ENCODE measurements at places on chromosomes 7 and 10.

- DNase-seq = no peak
Observed at GRCh38 chr10:66538908-66539307, 386.9 kb upstream of the LRRTM3 start.

DNA sequence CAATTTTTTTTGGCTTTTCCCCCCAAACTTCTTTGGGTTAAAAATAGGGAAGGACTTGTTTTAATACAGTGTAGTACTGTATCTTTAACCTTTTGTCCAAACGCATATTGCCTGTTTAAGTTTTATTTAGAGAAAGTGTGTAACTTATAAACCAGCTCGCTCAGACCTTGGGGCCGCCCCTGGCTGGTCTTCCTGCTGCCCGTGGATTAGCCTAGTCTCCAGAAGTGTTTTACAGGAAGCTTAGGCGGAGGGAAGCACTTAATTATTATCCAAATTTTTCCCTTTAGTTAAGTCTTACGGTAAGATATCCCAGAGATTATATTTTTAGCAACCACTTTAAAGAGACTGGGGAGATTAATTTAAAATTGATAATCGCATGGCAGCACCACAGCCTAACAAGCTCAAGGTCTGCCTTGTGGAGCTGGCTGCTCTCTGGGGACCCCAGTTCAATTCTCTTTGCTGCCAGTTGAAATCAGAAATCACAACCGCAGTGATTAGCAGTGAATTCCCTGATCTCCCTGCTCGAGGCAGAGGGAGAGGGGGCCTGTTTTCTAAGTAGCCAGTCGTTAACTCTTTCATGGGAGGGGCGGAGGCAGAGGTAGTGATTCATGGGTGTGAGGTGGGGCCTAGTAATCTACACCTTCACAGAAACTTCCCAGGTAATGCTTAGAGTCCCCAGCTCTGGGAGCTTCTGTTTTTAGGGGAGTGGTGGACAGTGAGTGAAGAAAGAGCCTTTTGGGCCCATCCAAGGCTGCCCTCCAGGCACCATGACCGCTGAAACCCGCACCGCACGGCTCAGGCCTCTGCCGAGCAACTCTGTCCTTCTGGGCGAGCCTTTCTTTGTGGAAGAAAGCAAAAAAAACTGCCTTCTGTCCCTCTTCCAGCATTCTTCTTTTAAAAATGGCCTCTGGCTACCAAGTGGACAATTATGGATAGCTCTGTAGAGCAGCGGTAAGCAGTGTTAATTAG is 548.7 kb upstream of the GALNT17 start:
- DNase-seq = no peak

- no peak for DNase-seq
Observed at GRCh38 chr10:7610026-7610425, 56.7 kb downstream of the ITIH5 start.

DNA sequence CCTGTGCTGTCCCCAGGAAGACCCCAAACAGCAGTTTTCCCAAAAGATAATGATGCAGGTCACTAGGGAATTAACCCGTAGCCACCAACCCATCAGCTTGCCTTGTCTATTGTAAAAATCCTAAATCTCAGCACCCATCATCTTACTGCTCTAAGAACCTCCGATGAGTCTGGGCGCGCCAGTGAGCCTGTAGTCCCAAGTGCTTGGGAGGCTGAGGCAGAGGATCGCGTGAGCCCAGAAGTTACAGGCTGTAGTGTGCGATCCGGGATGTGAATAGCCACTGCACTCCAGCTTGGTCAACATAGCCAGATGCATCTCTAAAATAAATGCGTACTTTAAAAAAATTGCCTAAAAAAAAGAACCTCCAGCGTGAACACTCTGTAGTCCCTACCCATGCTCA is 951 bp downstream of the AS3MT start:
- DNase-seq = no peak

- DNase-seq = no peak
Observed at GRCh38 chr7:89966067-89966664, 188.1 kb upstream of the STEAP1 start.

GRCh38 chr7:17307969-17308648 is 9.7 kb downstream of the AHR start:
- DNase-seq = no peak

GRCh38 chr10:126734015-126734414 is 63.5 kb upstream of the C10orf90 start:
- no peak for DNase-seq

DNA sequence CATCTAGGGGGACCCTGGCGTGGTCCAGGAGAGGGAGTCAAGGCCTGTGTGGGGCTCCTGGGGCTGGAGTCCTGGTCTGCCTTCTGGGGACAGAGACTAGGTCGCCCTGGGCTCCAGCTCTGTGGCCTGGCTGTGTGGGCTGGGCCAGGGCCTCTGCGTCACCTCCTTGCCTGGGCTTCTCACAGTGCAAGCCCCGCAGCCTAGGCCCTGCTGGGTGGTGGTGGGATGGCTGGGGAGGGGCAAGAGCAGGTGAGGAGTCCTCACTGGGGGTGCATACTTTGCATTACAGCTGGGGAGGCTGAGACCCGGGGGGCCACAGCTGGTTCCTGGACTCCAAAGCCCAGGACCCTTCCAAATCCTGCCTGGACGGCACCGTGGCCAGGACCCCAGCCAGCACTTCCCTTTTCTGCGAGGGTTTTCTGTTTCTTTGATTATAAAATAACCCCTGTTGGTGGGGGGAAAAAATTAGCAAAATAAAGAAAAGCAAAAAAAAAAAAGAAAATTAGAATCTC is 23.5 kb downstream of the PWWP2B start:
- DNase-seq = no peak

DNA sequence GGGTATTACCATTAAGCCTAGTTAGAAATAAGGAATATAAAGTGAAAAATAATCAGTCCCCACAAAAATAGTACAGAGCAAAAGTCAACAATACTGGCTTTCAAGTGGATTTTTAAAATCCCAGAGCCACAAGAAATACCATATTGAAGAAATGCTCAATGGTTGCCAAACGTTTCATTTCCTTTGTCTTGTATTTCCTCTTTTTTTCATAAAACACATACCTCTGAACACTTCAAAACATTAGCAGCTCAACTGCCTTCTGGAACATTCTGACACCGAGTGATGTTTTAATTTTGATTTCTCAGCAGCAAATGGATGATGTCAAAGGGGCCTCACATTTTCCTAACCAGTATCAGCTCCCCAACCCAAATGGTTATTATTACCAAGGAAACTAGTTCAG is 10.5 kb downstream of the NOD1 start:
- no peak for DNase-seq

DNA sequence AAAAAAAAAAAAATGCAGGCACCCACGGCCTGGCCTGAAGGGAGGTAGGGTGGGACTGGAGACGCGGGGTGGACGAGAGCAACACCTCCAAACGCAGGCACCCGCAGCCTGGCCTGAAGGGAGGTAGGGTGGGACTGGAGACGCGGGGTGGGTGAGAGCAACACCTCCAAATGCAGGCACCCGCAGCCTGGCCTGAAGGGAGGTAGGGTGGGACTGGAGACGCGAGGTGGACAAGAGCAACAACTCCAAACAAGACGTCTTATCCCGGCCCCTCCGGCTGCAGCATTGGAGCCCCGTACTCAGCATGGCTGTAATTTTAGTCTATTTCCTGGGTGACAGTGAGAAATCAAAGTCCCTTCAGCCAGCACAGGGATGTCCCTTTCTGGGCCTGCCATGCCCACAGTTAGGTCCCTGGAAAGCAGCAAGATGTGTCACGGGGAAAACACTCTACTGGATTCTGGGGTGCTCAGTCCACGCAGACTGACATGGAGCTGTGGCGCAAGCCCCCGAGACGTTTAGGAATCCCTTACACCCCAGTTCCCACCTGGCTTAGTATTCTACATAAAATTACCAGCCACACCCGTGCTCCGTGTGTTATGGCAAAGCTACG is 119.9 kb downstream of the WDR37 start:
- DNase-seq = no peak

- DNase-seq = no peak
Observed at GRCh38 chr10:94093286-94093905, 99.7 kb downstream of the PLCE1 start.

DNA sequence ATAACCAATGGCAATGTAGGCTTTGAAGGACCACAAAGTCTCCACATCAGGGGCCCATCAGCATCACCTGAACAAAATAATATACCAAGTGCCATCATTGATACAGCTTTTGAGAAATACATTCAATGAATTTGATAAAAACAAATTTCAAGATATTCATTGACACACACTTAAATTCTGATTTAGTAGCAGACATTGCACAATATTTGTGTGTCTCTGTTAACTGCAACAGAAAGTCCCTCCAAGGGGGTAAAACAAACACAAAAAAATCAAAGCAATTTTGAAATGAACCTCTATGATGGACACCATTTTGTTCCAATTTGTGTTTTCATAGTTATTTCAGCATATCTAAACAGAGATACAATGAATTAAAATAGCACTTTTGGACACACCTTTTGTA is 86.8 kb upstream of the RSU1 start:
- no peak for DNase-seq

- no peak for DNase-seq
Observed at GRCh38 chr10:58846856-58847255, 329.6 kb upstream of the PHYHIPL start.
